BE2C (cell line): ENCODE measurements at places on chromosomes 4 and X.

DNA sequence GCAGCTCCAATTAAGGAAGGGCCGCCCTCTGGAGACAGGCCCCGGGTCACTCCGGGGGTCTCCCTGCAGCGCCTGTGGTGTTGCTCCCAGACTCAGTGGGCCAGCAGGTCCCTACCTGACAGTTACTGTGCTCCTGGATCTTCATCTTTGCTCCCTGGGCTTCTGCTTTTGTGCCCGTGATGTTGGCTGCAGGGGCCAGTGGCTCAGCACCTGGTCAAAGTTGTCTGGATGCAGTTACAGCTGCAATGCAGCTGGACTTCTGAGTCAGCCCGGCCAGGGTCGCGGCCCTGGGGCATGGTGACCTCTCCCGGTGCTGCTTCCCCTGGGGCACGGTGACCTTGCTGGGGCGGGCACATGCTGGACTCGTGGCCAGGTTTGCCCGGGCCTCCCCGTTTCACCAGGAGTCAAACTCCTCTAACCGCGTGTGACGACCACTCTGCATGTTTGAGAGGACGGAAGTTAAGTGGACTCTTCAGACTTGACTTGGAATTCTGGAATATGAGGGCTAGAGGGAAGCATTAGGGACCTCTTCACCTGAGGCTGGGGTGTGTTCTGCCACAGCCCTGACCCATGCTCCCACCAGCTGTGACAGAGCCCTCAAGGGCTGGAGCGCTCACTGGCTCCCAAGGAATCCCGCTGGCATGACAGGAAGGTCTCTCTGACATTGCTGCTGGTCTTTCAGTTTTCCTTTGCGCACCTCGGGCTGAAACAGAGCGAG, 3.7 kb downstream of the CTAG2 start:
- no peak for DNase-seq

- DNase-seq: peak; percentile 12
These were observed 170.7 kb upstream of the ZCCHC13 start for GRCh38 chrX:74133156-74133796.

DNA sequence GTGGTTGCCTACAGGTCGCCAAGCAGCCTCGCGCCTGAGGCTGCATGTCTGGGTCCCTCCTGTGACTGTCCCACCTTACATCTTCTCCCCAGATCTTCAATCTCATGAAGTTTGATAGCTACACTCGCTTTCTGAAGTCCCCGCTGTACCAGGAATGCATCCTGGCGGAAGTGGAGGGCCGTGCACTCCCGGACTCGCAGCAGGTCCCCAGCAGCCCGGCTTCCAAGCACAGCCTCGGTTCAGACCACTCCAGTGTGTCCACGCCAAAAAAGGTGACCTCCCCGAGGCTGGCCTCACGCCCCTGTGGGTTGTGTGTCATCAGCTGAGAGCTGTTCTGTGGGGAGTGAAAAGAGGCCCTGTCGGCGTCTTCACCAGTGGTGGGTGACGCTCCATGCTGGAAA, 24.9 kb upstream of the HGFAC start:
- DNase-seq: no peak

DNA sequence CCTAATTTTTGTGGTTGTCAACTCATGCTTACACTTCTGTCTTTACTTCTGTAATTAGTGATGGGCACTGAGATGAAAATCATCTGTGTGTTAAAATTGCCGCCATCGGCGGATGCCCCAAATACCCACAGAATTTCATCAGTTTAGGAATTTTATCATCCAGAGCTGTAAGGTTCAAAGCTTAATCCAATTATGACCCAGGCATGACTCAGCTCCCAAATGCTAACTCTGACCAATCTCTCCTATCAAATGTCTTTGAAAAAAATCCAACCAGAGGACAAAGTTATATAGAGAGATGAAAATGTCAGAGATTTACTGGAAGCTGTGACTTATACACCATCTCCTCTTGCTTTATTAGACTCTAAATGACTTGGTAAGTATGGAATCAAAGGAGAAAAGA, 1048.7 kb upstream of the PRKX start:
- DNase-seq: no peak

DNA sequence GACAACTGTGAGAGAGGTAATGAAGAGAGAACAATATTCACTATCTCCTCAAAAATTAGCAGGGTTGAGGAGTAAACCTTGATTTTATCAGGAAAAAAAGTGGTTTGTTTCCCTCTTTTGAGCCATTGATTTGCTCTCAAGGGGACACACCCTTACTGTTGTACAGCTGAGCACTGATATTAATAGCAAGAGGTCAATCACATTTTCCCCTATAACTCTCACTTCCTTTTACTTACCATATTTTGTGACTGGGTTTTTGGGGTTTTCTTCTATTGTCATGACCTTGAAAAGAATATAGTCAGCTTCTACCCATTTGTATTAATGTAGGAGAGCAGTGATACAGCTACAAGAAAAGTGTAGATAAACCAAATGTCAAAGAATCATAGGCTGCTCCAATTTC, 70.2 kb upstream of the LONRF3 start:
- DNase-seq: no peak

GRCh38 chr4:18180892-18181291, 159.3 kb upstream of the LCORL start:
- DNase-seq: no peak

DNA sequence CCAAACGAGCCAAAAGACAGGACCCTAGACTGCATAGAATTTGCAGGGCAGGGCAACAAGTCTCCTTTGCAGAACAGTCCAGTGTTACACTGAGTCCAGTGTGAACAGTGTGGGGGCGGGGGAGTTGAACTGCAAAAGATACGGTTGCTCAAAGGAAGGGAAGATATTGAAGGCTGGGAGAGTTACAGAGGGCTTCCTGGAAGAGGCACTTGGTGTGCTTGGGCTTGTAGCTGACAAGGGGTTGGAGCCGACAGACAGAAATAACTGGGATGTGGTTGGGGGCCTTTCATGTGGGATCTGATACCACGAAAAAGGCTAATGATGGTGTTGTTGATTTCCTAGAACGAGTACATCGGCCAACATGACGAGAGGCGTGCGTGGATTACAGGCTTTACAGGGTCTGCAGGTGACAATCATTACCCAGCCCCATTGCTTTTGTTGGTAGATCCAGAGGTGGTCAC, 6.1 kb downstream of the XPNPEP2 start:
- no peak for DNase-seq

DNA sequence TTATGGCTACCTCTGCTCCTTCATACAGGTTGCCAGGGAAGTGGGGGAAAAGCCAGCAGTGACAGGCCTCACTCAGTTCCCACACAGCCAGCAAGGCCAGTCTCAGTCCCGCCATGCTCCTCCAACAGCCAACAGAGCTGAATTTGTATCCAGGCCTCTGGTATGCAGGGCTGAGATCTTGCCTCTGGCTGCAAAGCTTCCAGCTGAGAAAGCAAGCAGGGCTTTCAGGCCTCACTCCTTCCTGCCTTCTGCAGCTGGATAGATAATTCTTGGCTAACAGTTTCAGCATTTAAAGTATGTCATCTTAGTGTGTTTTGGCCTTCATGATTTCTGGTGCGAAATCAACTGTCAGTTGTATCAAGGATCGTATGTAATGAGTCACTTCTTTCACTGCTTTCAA, 103.6 kb downstream of the GNL3L start:
- no peak for DNase-seq

DNA sequence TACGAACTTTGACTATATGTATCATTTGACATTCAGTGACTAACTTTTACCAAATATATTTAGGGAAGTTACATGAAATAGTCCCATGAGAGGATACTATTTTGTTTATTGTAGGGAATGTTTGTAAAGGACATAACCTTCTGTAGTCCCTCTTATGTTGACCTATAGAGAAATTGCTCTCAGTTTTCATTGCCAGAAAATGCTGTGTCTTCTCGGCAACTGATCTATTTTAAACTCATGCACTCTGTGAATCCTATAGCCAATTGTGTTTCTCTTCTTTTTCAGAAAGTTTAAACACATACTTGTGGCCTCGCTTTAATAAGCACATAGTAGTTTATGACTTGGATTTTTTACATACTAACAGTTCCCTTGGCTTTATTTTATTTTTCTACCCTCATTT, 38.2 kb downstream of the DMP1 start:
- no peak for DNase-seq

DNA sequence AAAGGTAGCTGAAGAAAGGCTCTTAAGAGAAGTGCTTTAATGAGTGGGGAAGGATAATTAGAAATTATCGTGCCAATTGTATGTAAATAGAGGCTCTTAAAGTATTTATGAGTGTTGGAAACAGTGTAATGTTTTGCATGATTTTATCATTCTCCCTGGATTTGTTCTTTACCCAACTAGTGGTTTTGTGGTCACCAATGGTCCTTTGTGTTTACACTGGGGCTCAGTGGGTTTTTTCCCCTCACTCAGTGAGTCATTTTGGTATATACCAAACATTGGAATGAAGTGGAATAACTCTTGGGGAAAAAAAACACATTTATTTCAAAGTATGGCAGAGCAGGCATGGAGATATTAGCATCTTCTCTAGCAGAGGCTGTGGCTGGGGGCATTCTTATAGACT, 20.8 kb upstream of the LGI2 start:
- DNase-seq: no peak

GRCh38 chr4:137819964-137820383, 287.7 kb upstream of the PCDH18 start:
- DNase-seq: peak; percentile 49
